Caudate nucleus (tissue), 63 donors: ENCODE measurements at places on chromosomes 16 and 17.
A peak's percentile ranks its signal among the peaks of the same experiment; 100 is the strongest.

GRCh38 chr17:45940826-45941225 lies 46.5 kb downstream of the MAPT start:
- peak; percentile 68 for DNase-seq

DNA sequence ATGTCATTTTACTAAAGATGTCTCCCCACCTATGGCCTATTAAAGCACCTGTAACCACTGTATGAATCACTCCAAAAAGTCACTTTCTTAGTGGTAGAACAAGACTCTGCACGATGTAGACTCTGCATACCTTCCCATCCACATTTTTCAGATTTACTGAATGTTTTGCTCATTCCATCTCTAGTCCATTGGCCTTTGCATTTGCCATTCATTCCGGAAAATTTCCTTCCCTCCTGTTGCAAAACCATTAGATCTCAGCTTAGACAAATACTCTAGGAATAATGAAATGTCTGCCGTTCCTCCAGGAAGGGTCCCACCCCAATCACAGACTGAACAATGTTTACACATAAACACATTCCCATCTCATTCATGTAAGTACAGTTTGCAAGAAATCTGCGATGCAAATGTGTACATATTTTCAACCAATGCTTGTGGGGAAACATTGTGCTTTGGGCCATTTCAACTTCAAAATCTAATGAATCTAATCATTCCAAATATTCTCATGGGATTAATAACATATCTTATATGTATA lies 146.3 kb upstream of the XYLT1 start:
- DNase-seq = no peak

DNA sequence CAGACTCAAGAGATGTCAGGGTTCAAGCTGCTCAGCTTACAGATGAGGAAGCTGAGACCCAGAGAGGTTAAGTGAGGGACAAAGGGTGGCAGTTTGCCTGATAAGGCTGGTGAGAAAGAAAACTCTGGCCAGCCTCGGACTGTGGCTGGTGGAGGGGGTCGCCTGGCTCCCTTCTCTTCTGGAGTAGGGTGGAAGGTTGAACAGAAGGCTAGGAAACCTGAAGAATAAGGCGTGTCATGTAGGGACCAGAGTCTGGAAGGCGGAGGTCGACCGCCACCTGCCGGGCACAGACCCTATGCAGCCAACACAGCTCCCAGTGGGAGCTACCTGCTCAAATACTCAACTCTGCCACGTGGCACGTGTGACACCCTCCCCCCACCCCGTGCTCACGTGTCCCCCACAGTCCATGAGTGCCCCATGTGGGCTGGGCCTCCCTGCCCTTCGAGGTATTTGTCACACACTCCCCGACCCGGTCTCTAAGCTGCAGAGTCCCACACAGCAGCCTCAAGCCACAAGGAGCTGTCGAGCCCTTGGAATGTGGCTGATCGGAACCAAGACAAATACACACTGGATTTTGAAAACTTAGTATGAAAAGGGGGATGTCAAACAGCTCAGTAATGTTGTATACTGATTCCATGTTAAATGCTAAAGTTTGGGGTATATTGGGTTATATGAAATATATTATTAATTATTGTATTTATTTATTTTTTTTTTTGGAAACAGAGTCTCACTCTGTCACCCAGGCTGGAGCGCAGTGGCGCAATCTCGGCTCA lies 11.8 kb downstream of the HID1 start:
- DNase-seq = no peak

DNA sequence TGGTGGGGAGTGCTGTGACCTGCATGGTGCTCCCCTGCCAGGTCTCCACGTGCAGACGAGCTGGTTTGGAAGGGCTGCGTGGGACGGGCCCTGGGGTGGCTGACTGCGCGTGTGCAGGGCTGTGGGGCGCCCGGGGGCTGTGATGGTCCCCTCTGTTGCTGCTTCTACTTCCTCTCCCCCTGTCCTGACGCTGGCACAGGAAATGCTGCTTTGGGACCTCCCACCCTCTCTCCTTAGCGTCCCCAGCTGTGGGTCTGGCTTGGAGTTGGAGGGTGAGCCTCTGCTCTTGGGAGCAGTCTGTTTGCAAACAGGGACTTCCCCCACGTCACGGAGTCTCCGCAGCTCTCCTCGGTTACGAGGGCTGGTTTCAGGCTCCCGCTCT lies 35.2 kb downstream of the TSC2 start:
- DNase-seq = no peak

GRCh38 chr17:19900809-19901208 lies 33.1 kb upstream of the ULK2 start:
- no peak for DNase-seq

- no peak for DNase-seq
Observed at GRCh38 chr17:6761779-6762178, 5.9 kb downstream of the XAF1 start.

- no peak for DNase-seq
Observed at GRCh38 chr17:81807839-81808238, 3.9 kb downstream of the GCGR start.

DNA sequence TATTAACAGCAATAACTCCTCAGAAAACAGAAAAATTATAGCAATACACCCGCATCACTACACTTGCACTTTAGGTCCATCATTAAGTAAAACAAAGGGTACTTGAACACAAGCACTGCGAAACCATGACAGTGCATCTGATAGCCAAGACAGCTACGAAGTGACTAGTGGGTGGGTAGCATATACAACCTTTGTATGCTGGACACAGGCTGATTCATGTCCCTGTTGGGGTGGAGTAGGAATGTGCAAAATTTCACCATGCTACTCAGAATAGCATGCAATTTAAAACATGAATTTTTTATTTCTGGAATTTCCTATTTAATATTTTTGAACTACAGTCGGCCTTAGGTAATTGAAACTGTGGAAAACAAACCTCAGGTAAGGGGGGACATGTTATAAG lies 2414.1 kb downstream of the TP53TG3F start:
- DNase-seq = no peak

- DNase-seq = no peak
Observed at GRCh38 chr16:85027958-85028684, 526 bp downstream of the KIAA0513 start.

- DNase-seq = no peak
Observed at GRCh38 chr17:9371019-9371418, 204.6 kb downstream of the STX8 start.

DNA sequence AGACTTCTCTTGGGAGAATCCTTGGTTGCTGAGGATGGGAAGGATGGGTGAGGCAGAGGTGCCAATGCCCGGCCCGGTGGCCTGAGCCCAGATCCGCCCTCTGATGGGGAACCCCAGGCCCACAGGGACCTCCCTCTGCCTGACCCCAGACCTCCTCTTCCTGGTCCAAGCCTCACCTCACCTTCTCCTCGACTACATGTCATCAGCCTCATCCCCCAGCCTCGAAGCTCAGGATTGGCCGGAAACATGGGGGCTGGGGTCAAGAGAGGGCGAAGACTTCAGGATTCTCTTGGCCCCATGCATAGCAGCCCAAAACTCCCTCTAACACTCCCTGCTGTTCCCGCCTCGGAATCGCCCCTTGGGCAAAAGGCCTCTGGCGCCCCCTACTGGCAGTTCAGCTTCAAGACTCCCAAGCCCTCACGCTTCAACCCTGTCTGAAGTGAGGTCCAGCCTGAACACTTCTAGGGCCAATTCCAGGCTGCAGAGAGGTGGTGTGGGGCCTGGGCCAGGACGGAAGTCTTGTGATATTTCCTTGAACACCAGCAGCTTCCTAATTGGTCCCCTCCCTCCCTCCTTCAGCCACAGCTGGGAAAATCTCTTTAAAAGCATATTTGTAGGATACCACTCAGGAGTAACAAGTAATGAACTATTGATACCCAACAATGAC lies 47.2 kb downstream of the ARHGAP27 start:
- DNase-seq = peak; percentile 54

DNA sequence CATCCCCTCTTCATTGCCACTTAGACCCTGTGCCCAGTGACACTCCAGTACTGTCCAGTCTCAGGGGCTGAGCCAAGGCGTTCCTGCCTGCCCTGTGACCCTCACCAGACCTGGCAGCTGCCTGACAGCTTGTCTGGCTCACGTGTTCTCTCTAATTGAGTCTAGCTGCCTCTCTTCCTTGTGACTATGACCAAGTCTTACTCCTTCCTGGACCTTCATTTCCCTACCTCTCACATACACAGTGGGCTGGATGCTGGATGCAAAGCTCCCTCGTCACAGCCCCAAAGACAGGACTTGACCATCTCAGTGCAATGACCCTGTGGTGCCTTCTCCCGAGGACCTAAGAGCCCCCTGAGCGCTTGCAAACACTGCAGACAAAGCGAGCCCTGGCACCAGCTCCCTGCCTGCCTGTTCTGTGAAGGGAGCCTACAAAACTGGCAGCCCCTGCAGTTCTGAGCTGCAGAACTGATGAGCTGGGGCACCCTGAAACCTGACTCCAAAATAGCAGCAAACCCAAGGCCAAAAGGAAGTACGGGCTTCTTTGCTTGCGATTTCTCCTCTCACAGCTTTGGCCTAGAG lies 1.7 kb downstream of the DEXI start:
- no peak for DNase-seq

GRCh38 chr17:74536890-74537289 lies 5.6 kb upstream of the CD300LB start:
- no peak for DNase-seq

DNA sequence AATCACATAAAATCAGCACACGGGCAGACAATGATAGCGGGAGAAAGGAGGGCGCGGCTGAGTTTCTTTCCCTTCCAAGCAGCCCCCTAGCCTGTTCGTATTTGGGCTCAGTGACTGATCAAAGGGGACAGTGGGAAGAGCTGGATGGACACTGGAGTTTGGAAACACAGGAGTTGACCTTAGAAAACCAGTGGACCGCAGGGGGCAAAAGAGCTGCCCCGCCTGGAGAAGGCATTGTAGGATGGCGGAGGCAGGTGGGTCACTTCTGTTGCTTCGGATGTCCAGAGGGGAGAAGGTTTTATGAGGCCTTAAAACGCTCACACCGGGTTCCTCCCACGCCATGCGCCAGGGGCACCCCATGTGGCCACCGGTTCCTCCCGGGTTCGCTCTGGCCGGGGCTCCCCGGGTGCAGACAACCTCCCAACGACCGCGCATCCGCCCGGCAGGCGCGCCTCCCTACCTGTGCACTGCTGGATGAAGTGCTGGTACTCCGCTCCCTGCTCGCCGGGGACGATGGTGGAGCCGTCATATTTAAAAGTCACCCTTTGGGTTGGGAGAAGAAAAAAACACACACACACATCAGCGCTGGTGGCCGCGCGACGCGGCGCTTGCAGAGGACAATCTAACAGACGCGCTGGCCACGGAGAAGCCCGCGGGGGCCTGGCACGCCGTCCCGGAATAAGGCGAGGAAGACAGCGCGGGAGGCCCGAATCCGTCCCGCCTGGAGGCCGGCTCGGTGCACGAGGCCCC lies 662 bp downstream of the COTL1 start:
- peak; percentile 48 for DNase-seq

GRCh38 chr17:550463-551180 lies 164.0 kb downstream of the VPS53 start:
- no peak for DNase-seq
